ENCODE measurements at places on chromosomes 1 and 21.

GRCh38 chr1:41347276-41347675, 14.0 kb upstream of the FOXO6 start:
- H3K36me3 ChIP-seq, result peaks cover 4% of the 10 kb centered on the region
- peaks cover 9% of the 10 kb centered on the region for H3K4me1 ChIP-seq
- no peak for DNase-seq
- H3K27me3 ChIP-seq, result peaks cover 45% of the 10 kb centered on the region
- no peak overlapping the region for H3K27ac ChIP-seq

- no peaks in the 10 kb centered on the region for H3K36me3 ChIP-seq
- H3K27ac ChIP-seq, result no peak overlapping the region
- no peak overlapping the region for H3K4me3 ChIP-seq
- no peaks in the 10 kb centered on the region for H3K4me1 ChIP-seq
- peaks cover 38% of the 10 kb centered on the region for H3K27me3 ChIP-seq
These were observed 190.8 kb downstream of the DYRK1A start for GRCh38 chr21:37557261-37557950.

DNA sequence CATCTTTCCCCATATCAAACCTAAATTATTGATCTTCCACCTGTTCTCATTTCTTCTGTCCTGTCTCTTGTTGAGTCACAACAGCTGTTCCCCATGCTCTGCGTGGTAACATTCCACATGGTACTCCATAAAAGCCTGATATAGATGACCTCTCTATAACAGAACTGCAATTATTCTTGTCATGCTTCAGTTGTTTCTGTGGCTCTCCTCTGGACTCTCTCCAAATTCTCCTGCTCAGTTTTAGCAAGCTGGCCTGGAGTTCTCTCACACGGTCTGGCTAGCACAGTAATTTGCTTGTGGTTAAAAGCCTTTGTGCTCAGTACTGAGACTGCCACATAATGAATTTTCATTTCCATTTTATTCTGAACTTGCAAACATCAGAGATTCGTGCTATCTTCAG, 10.6 kb upstream of the LRRC39 start:
- H3K27ac ChIP-seq, result no peak overlapping the region
- H3K36me3 ChIP-seq, result peaks cover 3% of the 10 kb centered on the region
- no peak overlapping the region for H3K4me3 ChIP-seq
- DNase-seq, result no peak
- H3K4me1 ChIP-seq, result no peaks in the 10 kb centered on the region

- no peaks in the 10 kb centered on the region for H3K27me3 ChIP-seq
- H3K4me3 ChIP-seq, result no peak overlapping the region
- H3K36me3 ChIP-seq, result peaks cover 3% of the 10 kb centered on the region
- DNase-seq, result no peak
These were observed 21.3 kb upstream of the IL10 start for GRCh38 chr1:206793620-206794019.

GRCh38 chr21:46194374-46195334, 10.4 kb upstream of the SPATC1L start:
- H3K36me3 ChIP-seq, result peaks cover 34% of the 10 kb centered on the region
- H3K4me3 ChIP-seq, result no peak overlapping the region
- DNase-seq, result no peak
- H3K27me3 ChIP-seq, result no peaks in the 10 kb centered on the region
- peaks cover 4% of the 10 kb centered on the region for H3K4me1 ChIP-seq

GRCh38 chr1:168960114-168960513, 146.4 kb upstream of the ATP1B1 start:
- H3K36me3 ChIP-seq, result no peaks in the 10 kb centered on the region
- no peak for DNase-seq
- H3K27me3 ChIP-seq, result peaks cover 43% of the 10 kb centered on the region
- H3K4me3 ChIP-seq, result no peak overlapping the region
- H3K27ac ChIP-seq, result no peak overlapping the region

- H3K4me3 ChIP-seq, result no peak overlapping the region
- peak overlapping the region; percentile 71 for H3K27ac ChIP-seq
- H3K4me1 ChIP-seq, result peaks cover 42% of the 10 kb centered on the region
- no peak for DNase-seq
These were observed 14.3 kb downstream of the IER5 start for GRCh38 chr1:181102841-181103240.

GRCh38 chr1:51867479-51868232, 10.9 kb downstream of the NRDC start:
- no peaks in the 10 kb centered on the region for H3K27me3 ChIP-seq
- H3K27ac ChIP-seq, result no peak overlapping the region
- peaks cover 37% of the 10 kb centered on the region for H3K4me1 ChIP-seq

- H3K4me1 ChIP-seq, result no peaks in the 10 kb centered on the region
- no peak overlapping the region for H3K27ac ChIP-seq
- H3K27me3 ChIP-seq, result peaks cover 27% of the 10 kb centered on the region
These were observed 8.4 kb upstream of the GUCA2B start for GRCh38 chr1:42144711-42145388.

DNA sequence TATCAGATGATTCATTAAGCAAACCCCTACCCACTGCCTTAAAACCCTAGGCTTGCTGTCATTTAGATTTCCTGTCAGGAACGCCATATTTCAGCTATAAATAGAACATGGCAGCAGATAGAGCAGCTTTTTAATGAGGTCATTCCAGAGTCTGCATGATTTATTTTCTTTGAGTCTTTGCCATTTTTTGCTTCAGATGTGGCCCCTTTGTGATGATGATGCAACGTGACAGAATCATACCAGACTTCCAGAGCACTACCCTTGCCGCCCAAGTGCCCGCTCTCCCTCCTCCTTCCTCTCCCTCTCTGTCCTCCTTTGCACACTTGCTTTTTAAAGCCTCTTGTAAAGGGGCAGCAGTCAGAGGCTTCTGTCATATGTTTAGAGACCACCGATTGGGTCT, 55.5 kb upstream of the TRIM67 start:
- H3K27me3 ChIP-seq, result peaks cover 66% of the 10 kb centered on the region
- H3K4me1 ChIP-seq, result no peaks in the 10 kb centered on the region
- no peak for DNase-seq
- no peaks in the 10 kb centered on the region for H3K36me3 ChIP-seq
- H3K4me3 ChIP-seq, result no peak overlapping the region

GRCh38 chr1:210358626-210359025, 29.9 kb downstream of the HHAT start:
- no peaks in the 10 kb centered on the region for H3K27me3 ChIP-seq
- H3K36me3 ChIP-seq, result peaks cover 3% of the 10 kb centered on the region
- DNase-seq, result no peak
- no peak overlapping the region for H3K27ac ChIP-seq
- no peak overlapping the region for H3K4me3 ChIP-seq
- H3K4me1 ChIP-seq, result no peaks in the 10 kb centered on the region

DNA sequence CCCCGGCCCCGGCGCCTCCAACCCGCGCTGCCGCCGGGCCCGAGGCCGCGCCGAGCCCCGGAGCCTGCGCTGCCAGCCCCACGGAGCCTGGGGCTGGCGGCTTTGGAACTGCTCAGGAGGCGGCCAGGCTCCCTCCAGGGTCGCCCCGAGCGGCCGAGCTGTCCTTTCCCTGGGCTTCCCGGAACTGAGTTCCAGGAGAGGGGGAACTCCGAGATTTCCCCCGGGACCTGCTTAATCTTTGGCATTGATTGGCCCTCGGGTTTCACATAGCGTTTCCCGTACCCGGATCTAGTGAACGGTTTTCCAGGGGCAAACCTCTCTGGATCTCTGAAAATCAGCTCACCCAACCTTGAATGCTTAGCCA, 504 bp downstream of the H6PD start:
- H3K27ac ChIP-seq, result peak overlapping the region; percentile 82
- peaks cover 11% of the 10 kb centered on the region for H3K36me3 ChIP-seq
- H3K27me3 ChIP-seq, result no peaks in the 10 kb centered on the region
- peak overlapping the region; percentile 88 for H3K4me3 ChIP-seq

DNA sequence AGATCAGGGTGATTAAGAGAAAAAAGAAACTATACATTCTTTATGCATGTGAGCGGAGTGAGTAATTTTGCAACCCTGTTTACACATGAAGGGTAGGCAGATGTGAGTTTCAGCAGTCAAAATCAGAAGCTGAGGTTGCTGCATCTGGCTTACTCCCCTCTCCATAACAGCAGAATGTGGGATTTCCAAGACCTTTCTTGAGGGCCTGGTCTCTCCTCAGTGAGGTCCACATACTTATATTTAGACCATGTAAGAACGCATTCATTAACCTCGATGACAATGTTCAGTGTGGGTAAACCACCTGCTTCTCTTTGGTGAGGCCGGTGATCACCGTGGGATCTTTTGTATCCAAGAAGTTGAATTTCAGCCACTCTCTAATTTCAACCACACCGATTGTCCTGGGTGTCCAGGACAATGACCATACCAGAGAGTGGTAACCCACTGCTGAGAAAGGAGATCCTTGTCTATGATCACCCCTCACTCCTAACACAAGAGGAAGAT, 18.7 kb upstream of the RAP1A start:
- H3K4me3 ChIP-seq, result peak overlapping the region; percentile 77
- H3K36me3 ChIP-seq, result peaks cover 8% of the 10 kb centered on the region
- peak overlapping the region; percentile 84 for H3K27ac ChIP-seq
- H3K27me3 ChIP-seq, result no peaks in the 10 kb centered on the region
- peaks cover 75% of the 10 kb centered on the region for H3K4me1 ChIP-seq
- no peak for DNase-seq

GRCh38 chr1:33298623-33299277, 22.1 kb downstream of the A3GALT2 start:
- H3K27ac ChIP-seq, result no peak overlapping the region
- DNase-seq, result peak; percentile 45
- peaks cover 29% of the 10 kb centered on the region for H3K4me1 ChIP-seq
- H3K27me3 ChIP-seq, result no peaks in the 10 kb centered on the region
- H3K36me3 ChIP-seq, result peaks cover 32% of the 10 kb centered on the region
- H3K4me3 ChIP-seq, result no peak overlapping the region

- peaks cover 10% of the 10 kb centered on the region for H3K27me3 ChIP-seq
- H3K36me3 ChIP-seq, result no peaks in the 10 kb centered on the region
- H3K27ac ChIP-seq, result no peak overlapping the region
- no peak for DNase-seq
- H3K4me1 ChIP-seq, result no peaks in the 10 kb centered on the region
These were observed 52.6 kb downstream of the SLC19A1 start for GRCh38 chr21:45489722-45489982.

DNA sequence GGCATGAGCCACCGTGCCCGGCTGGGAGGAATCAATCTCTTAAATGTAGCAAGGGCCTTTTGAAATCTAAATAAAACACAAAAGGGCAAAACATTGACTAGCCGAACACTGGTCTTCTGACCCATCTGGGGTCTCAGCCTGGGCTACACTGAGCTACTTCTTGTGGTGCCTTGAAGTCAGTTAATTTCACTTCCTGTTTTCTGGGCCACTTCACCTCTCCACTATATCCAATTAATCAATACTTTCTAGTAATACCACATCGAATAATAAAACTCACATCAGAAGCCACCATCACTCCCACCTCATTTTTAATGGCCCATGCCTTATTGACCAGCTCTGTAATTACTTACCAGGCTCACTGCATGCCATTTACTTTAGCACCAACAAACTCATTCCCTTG, 138.0 kb upstream of the SAMSN1 start:
- no peak overlapping the region for H3K27ac ChIP-seq
- H3K4me3 ChIP-seq, result no peak overlapping the region

- H3K36me3 ChIP-seq, result no peaks in the 10 kb centered on the region
- no peak for DNase-seq
- no peak overlapping the region for H3K4me3 ChIP-seq
- H3K4me1 ChIP-seq, result no peaks in the 10 kb centered on the region
- H3K27ac ChIP-seq, result no peak overlapping the region
These were observed 154.9 kb downstream of the GLUL start for GRCh38 chr1:182236651-182237077.

- no peak for DNase-seq
- no peak overlapping the region for H3K4me3 ChIP-seq
- H3K27me3 ChIP-seq, result peaks cover 19% of the 10 kb centered on the region
- no peaks in the 10 kb centered on the region for H3K36me3 ChIP-seq
These were observed 34.6 kb upstream of the FMO3 start for GRCh38 chr1:171055966-171056643.

All from effector memory CD8-positive, alpha-beta T cell (primary cell).